ENCODE measurements at places on chromosomes 6 and 20.

GRCh38 chr6:140462453-140463311 lies 1088.2 kb upstream of the CITED2 start:
- DNase-seq = no peak

DNA sequence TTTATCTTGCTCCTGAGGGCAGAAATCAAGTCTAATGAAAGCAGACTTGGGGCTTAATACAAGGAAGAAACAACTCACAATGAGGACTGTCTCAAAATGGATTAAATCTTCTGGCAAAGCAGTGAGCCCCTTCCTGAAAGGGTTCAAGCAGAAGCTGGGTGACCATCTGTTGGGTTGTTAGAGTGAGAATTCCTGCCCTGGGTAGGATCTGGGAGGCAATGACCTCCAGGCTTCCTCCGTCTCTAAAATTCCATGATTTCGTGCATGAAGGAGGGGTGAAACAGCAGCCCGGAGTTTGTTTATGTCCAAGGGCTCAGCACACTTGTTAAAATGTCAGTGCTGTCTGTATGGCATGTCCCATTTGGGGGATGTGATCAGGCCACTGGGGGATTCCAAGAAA lies 64.0 kb upstream of the KCNK16 start:
- no peak for DNase-seq

DNA sequence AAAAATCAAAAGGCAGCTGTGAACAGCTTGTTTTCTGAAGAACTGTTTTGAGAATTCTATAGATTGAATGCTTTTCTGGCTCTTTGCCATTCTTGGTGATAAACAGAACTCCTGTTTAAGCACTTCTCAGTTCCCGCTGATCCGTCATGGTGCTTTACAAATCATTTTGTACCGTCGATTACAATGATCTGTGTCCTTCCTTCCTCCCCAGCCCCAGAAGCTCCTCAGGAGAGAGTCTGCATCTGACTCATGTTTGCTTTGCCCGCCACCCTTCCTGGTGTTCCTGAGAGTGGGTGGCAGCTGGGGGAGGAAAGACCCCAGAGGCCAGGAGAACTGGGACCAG lies 538.6 kb upstream of the MARCKS start:
- DNase-seq = no peak

- DNase-seq = no peak
These were observed 712.9 kb downstream of the UTRN start for GRCh38 chr6:144997996-144998395.

DNA sequence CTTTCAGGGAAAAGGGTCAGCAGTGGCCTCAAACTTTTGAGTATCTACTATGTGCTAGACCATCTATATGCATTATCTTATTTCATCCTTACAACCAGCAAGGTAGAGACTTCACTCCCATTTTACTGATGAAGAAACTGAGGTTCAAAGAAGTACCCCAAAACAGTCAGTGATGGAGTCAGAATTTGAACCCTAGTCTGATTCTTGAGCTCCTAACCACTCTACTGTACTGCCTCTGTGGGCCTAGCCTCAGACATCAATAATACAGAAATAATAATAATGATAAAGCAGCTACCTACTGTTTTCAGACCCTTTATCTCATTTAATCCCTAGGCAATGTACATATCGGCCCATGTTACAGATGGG lies 8.4 kb downstream of the ADA start:
- no peak for DNase-seq

GRCh38 chr20:51487565-51488268 lies 54.8 kb downstream of the NFATC2 start:
- DNase-seq = no peak

Measured in DND-41 (cell line).